ENCODE measurements at places on chromosomes 3 and 15.

DNA sequence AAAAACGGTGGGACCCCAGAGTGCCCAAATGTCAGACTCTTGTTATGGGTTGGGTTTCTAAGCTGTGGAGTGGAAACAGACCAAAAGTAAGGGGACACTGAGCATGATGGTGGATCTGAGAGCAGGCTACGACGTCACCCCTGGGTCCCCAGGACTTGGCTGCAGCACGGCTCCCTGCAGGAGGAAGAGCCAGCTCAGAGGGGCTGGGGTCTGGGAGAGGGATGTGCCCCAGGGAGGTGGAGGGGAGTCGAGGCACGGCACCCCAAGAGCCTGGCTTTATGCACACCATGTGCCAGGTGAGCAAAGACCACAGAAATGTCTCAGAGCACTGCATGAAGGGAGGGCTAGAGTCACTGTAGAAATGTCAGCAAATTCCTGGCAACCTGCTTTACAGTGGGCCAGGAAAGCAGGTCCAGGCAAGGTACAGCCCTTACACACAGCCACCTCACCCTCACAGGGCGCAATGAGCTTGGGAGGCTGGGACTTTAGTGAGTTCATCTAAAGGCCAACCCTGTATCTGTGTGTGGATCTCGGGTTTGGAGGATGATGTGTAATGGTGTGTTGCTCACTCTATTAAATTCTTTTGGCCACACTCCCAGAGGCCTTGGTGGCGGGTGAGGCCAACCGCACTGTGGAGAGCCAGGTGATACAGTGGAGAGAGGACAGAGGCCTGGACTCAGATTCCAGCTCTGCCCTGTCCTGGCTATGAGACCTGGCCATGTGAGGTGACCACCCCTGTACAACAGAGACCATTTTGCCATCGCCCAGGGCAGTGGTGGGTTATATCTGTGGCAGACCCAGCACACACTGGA lies 14.1 kb downstream of the CTSH start:
- DNase-seq, result no peak

GRCh38 chr3:54999811-55000210 lies 72.0 kb upstream of the LRTM1 start:
- DNase-seq, result no peak

DNA sequence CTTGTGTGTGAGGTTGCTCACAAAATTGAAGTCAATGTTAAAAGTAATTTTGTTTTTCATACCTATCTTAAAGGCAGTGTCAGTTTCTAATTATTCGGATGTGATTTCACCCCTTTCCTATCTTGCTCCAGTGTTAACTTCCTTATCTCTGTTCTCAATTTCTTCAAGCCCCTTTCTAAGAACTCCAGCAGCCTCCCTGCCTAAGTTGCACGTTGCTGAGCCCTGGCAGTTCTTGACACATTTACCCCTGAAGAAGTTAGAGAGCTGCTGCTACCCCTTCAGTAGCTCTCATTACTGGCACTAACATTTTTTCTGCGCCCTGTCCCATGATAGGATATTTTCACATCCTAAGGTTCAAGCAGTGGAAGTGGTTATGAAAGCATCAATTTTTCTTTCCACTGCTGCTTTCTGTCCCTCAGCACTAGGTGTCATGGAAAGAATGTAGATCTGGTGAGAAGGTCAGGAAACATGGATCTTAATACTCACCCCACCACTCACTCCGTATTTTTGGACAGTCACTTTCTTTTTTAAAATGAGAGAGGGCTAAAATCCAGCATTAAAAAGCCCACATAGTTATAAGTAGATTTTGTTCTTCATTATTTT lies 62.9 kb downstream of the OPA1 start:
- no peak for DNase-seq

GRCh38 chr3:88595026-88595425 lies 445.3 kb downstream of the C3orf38 start:
- DNase-seq, result no peak

GRCh38 chr3:32397941-32398340 lies 6.3 kb downstream of the CMTM7 start:
- DNase-seq, result no peak

DNA sequence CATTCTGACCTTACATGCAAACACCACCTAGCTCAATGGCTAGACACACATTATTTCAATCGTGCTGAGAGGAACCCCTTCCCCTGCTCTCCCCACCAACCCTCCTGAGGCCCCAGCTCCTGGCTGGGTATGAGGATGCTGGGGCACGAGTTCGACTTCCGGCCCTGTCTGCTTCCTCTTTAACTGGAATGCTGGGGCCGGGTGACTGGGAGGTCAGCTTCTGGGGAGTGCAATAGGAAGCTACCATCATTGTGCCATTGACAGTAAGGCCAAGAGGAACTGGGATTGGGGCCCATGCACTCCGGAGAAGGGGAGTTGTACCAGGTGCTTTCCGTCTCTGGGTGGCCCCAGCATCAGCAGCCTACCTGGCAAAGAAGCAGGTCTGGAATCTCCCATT lies 15.6 kb upstream of the TLE3 start:
- DNase-seq, result no peak

GRCh38 chr15:67124911-67125588 lies 59.6 kb downstream of the SMAD3 start:
- no peak for DNase-seq

DNA sequence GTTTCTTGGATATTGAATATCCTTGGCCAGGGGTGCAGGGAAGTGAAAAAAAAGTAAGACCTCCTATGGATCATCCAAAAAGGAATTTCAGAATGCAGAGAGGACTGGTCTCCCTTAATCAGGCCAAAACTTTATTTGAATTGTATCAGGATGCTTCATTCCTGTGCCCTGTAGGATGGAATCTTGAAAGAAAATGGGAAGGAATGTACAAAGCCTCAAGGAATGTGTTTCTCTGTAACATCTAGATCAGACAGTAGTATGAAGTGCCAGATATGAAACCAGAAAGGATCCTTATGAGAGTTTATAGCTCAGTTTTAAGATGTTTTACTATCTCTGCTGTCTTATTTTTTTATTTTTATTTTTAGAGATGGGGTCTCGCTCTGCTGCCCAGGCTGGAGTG lies 6.5 kb upstream of the GSK3B start:
- no peak for DNase-seq

- no peak for DNase-seq
Observed at GRCh38 chr3:149314807-149315578, 18.4 kb downstream of the TM4SF18 start.

DNA sequence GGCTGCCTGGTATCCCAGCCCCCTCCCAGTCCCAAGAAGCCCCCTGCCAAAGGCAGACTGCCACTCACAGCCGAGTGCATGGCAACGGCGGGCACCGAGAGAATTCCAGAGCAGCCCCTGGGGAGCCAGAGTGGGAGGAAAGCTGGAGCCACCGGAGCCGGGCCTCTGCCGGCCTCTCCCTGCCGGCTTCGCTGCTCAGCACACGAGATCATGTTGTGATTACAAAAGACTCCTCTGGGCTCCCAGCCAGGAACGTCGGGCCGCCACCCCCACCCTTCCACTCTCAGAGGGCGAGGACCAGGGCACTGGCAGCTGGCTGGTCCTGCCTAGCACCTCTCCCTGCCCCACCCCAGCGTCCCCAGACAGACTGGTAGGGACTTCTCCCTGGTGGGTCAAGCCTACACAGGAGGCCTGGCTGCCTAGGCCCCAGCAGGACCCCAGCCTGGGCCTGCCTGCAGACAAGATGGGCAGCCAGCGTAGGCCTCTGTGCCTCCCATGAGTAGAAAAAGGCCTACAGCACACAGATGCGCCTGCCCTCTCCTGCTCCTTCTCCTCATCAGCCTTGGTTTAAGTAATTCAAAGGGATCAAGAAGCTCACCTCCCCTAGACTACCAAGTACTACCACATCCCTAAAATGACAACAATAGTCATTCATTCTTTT lies at the start of gene CCDC9B:
CCDC9B (minus strand) TSS at position 200 of the 661 bp plus-strand sequence; CDS start at position 80, 120 bp downstream.
- no peak for DNase-seq

Measured in stimulated activated CD8-positive, alpha-beta memory T cell treated with anti-CD3 and anti-CD28 coated beads, Interleukin-4, amount 100 ng/mL, for 1 hour (primary cell).